Bronchial epithelial cell (primary cell): ENCODE measurements at places on chromosomes 5 and 9.
A peak's percentile ranks its signal among the peaks of the same experiment; 100 is the strongest.

DNA sequence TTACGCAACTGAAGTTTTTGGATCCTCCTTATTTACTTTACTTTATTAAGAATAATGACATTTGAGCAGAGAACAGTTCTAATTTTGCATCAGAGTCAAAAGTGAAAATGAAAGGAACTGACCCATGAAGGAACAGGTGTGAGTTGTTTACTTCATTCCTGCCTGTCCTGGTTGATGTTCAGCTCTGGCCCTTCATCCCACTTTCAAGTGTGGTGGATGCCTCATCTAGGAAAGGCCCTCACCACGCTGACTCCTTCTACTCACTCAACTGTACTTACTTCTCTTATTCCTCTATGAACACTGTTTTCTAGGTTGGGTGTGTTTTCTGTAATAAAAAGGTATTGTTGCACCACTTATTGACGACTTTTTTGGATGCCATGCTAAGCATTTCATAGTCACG lies 61.8 kb upstream of the PLEKHG4B start:
- DNase-seq, result no peak

DNA sequence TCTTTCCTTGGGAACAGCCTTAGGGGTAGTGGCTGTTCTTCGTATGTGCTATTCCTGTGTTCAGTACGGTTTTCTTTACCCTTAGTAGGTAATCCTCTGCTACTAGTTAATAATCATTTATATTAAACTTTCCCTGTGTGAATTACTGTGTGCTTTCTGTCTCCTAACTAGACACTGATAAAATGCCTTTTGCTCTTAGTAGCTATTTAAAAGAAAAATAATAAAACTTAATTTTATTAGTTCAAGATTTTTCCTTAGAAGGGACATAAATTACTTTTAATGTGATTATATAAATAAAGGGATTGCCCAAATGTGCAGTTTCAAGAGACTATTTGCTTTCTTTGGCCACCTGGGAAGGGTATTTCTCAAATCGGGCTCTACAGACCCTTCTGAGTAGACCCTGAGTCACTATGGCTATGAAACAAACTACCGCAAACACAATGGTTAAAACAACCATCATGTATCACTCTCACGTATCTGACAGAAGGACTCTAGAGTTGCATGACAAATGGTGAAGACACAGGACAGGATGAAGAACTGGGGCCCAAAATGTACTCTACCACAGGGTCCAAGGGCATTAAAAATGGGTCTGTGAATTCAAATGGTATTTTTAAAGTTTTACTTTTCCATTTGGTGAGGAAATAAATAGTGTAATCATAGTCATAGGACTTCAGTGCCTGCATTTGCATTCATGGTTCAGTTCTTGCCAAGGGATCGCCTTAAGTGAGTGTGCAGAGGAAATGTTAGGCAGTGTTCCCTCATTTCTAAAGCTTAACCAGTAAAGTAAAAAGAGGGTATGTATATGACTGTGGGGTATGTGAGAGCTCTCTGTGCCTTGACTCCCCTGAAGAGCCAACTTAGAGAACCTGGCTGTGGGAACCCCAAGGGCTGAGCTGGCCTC lies 97.0 kb downstream of the TSSK1B start:
- DNase-seq, result no peak

GRCh38 chr9:76519075-76519835 lies 60.3 kb downstream of the GCNT1 start:
- peak; percentile 91 for DNase-seq

GRCh38 chr9:70578720-70579119 lies 164.3 kb upstream of the KLF9 start:
- no peak for DNase-seq

DNA sequence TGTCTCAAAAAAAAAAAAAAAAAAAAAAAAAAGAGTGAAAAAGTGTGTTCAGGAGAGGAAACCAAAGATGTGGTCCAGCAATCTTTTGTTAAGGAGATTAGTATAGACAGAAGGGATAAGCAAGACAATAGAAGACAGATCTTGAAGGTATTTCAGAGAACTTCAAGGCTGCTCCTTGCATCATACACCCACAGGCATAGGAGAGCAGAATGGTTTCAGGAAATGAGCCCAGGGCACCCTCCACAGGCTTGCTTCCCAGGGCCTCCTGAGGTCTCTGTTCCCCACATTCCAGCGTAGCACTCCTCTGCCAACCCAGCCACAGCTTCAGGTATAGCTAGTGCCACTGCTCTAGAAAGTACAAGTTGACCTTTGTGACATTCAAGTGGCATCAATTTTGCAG lies 65.8 kb downstream of the FSTL4 start:
- DNase-seq, result no peak

DNA sequence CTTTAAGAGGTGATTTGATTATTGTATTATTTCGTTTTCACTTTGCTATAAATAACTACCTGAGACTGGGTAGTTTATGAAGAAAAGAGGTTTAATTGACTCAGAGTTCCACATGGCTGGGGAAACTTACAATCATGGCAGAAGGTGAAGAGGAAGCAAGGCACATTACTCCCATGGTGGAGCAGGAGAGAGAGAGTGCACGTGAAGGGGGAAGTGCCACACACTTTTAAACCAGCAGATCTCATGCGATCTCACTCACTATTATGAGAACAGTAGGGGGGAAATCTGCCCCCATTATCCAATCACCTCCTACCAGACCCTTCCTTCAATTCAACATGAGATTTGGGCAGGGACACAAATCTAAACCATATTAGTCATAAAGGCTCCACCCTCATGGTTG lies 36.1 kb upstream of the NDFIP1 start:
- DNase-seq, result no peak

GRCh38 chr5:17219469-17219868 lies 2.0 kb downstream of the BASP1 start:
- DNase-seq, result no peak

GRCh38 chr5:10673407-10673806 lies 87.6 kb downstream of the DAP start:
- no peak for DNase-seq

GRCh38 chr9:37126214-37126788 lies 5.9 kb downstream of the ZCCHC7 start:
- DNase-seq, result no peak

- DNase-seq, result peak; percentile 82
Measured at GRCh38 chr5:148147415-148147814, 20.9 kb upstream of the SPINK14 start.

DNA sequence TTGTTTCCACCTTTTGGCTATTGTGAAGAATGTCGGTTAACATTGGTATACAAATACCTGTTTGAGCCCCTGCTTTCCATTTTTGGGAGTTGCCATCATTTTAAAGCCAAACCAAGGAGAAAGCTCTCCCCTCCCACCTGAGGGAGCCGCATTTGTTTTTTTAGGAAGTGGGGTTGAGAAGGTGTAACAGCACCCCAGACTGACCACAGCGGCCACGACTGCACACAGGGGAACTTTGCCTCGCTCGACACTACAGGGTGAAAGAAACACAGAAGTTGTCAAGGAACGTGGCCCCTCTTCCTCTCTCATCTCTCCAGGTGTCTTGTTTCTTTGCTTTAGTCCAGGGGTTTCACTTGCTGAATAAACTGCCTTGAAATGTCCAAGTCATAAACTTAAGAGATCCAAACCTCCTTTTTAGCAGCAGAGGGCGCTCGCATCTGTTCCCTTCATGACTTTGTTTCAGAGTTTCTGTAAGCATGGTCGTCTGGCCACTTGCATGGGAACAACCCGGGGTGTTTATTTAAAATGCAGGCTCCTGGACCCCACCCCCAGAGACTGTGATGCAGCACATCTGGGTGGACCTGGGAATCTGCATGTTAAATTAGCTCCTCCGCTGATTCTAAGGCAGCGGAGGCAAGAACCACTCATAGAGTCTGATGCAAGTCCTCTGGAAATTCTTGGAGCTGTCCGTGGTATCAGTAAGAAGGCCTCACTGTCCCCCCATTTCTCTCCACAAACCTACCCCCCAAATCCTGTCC lies 2.1 kb upstream of the TTLL11 start:
- peak; percentile 55 for DNase-seq

- no peak for DNase-seq
Measured at GRCh38 chr9:121926351-121926801, 166.7 kb downstream of the TTLL11 start.

- DNase-seq, result no peak
Measured at GRCh38 chr5:14325369-14325768, 182.2 kb downstream of the TRIO start.

- DNase-seq, result no peak
Measured at GRCh38 chr5:118193194-118193905, 795.0 kb downstream of the DTWD2 start.

GRCh38 chr5:143138839-143139238 lies 264.6 kb downstream of the NR3C1 start:
- no peak for DNase-seq

GRCh38 chr5:87411586-87411972 lies 1.2 kb downstream of the CCNH start:
- no peak for DNase-seq

- no peak for DNase-seq
Measured at GRCh38 chr9:34383904-34384303, 7.2 kb upstream of the MYORG start.

DNA sequence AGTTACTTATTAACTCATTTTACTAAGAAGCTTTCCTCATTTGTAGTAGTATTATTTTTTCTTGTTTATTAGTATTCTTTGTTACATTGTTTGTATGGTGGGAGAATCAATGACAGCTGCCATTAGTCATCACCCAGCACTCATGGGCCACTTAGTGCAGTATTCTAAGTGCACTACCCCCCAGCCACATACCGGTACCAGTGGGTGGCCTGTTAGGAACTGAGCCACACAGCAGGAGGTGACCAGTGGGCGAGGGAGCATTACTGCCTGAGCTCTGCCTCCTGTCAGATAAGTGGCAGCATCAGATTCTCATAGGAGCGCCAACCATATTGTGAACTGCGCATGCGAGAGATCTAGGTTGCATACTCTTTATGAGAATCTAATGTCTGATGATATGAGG lies 24.2 kb upstream of the CAMLG start:
- no peak for DNase-seq

DNA sequence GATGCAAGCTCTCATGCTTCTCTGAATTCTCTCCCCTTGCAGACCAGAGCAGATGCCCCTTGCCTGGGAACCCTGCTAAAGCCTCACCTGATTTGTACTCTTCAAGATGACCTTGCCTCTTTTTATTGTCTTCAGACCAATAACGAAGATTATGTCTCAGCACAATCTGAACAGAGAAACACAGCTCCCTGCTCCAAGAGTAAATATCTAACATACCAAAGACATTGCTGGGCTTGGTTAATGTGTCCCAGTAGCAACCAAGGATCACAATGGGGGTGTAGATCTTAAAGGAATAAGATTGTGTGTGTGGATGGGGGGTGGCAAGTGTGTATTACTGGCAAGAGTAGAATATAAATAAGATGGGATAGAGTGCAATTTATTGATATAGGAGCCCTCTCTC lies 67.6 kb upstream of the LHFPL2 start:
- no peak for DNase-seq

DNA sequence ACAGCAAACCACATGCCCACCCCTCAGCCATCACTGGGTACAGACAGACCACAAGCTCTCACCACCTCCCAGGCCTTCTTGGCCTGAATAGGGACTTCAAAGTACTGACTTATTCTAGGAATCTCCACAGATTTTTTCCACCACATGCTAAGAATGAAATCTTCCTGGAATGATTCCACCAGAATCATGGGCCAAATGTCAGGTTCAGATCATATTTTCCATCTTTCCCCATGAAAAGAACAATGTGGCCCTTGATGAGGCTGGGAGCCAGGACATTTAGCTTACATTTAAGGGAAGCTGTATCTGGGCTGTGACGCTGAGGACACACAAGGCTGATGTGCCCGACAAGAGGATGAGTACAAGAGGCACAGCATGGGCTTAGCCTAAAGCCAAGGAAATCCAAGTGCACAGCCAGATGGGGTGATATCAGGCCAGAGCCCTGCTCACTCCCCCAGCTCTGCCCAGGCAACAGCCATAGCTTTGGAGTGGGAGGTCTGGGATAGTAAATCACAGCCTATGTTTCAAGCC lies 28.1 kb downstream of the ACSL6 start:
- DNase-seq, result no peak

DNA sequence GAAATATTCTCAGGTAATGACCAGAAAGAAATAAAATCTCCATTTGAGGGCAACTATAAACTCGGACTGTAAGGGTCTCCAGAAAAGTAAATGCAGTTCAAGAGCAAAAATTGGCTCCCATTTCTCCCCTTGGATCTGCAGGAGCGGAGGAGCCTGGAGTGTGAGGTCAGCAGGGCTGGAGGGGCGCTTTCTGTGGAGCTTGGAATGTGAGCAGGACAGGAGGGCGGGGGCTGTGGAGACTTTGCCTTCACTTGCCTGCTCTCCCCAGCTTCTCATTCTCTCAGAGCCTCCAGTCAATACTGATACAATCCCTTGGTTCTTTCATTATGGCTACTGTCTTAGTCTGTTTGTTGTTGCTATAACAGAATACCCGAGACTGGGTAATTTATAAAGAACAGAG lies 162.8 kb upstream of the ANKH start:
- DNase-seq, result no peak

- DNase-seq, result peak; percentile 91
Measured at GRCh38 chr5:59760785-59761348, 132.7 kb downstream of the PDE4D start.

DNA sequence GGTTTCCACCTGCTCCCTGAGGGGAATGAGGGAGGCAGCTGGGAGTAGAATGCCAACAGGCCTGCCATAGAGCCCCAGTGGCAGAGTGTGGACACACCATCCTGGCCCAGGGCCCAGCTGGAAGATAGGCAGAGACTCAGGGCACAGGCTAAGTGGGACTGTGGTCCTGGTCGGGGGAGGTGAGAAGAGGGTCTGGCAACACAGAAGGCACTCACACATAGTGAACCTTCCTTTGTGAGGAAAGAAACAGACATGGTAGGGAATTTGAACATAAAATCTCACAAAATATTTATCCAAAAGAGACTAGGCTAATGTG lies 41.2 kb downstream of the WDR36 start:
- DNase-seq, result no peak

DNA sequence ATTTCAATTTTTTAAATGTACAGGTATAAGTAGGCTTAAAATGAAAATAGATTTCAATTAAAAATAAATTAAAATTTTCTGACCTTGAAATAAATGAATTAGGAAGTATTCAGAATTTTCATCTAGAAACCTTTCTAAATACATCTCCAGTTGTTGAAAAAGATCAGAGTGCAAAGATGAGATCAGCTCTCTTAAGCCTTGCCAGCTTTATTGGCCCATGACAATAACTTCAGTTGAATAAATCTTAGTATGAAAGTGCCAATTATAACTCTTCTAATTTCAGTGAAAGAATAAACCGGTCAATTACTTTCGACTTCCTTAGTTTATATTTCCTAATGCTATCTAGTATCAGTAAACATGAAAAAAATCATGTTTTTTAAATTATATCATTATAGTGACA lies 117.4 kb downstream of the FBXL17 start:
- DNase-seq, result no peak

- DNase-seq, result peak; percentile 58
Measured at GRCh38 chr5:80125962-80126480, 90.9 kb downstream of the THBS4 start.

DNA sequence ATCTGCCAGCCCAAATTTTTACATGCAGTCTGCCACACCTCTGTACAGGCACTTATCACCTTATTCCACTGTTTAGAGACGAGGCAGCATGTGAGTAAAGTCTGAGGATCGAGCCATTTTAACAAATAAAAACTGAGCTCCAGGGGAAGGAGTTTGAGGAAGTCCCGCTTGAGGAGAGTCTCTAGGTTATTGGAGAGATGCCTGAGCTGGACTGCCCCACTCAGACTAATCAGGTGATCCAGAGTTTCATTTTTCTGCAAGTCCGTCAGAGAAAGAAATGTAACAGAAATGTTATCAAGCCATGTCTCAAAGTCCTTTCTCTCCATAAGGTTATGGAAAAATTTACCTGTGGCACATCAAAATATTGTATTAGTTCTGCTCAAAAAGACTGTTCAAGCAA lies 5.3 kb downstream of the FBXW2 start:
- DNase-seq, result no peak

- DNase-seq, result no peak
Measured at GRCh38 chr5:93477816-93478215, 103.2 kb downstream of the NR2F1-AS1 start.
